ENCODE measurements at places on chromosomes 5 and 9.

- DNase-seq, result no peak
These were observed 36.9 kb downstream of the BTNL9 start for GRCh38 chr5:181076920-181077319.

GRCh38 chr5:88867638-88868037 lies 15.3 kb downstream of the MEF2C start:
- no peak for DNase-seq

GRCh38 chr5:11045411-11045810 lies 284.4 kb upstream of the DAP start:
- no peak for DNase-seq

DNA sequence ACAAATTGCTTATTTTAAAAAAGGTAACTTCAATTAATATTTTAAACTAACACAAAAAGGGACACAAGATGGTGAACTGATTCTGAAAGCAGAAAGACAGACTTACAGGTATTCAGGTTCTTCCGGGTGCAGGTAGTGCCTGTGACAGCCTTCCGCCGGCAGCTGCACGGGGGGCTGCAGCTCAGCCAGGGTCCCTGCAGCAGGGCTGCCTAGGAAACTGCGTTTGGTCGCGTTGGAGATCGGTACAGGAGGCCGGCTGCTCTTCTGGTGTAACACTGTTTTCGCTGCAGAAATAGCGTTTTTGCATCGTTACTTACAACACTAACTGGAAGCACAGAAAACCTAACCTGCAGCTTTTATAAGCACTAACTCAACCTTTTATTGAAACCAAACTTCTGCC lies 80.0 kb downstream of the CAMSAP1 start:
- no peak for DNase-seq

DNA sequence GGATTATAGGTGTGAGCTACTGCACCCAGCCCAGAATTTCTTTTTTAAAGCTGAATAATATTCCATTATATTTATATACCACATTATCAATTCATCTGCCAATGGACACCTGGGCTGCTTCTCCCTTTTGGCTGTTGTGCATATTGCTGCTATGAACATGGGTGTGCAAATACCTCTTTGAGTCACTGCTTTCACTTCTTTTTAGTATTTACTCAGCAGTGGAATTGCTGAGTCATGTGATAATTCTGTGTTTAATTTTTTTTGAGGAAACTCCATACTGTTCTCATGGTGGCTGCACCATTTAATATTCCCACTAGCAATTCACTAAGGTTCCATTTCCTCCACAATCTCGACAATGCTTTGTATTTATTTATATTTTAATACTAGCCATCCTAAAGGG lies 36.1 kb upstream of the KIF4B start:
- DNase-seq, result no peak

DNA sequence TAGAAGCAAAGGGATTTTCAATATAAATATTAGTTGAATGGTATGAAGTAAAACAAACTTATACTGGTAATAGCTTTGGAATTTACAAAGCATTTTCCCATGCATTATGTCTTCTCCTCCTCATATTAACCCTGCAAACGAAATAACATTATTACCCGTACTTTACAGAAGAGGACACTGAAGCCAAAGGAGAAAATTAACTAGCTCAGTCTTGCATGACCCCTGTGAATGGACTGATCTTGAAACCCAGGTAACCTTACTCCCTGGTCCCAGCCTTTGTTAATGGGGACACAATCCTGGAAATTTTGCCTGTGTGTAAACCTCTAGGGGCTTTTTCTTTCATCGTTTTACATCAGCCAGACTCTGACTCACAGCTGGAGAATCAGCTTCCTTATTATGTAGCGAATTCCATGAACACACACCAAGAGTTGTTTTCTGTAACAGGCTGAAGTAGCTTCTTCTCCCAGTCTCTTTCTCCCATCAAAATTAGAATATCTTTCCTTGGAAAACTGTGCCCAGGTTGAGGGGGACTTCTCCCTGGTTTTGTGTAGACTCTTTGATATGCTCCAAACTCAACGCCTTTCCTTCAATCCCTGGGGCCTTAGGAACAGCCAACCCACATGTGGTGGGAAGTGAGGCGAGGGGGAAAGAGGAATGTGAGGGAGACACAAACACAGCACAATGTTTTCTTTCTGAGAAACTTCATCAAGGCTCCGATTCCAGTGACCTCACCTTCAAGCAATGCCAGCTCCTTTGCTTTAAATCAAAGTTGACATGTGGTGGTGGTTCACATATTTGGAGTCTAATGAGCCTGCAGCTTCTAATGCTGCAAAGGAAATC lies 480.9 kb upstream of the PAPPA start:
- DNase-seq, result no peak

DNA sequence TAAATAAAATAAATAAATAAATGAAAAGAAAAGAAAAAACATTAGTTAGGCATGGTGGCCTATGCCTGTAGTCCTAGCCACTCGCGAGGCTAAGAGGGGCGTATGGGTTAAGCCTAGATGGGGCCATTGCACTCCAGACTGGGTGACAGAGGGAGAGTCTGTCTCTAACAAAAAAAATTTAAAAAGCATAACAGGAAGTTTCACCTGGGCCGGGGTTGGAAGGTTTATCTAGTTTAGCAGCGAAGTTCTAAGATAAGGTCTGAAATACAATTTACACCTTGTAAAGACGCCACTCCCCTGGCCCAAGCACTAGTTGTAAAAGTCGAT lies 18.0 kb downstream of the ZMAT2 start:
- DNase-seq, result no peak

- no peak for DNase-seq
These were observed 149.1 kb upstream of the KLF4 start for GRCh38 chr9:107638521-107639310.

- DNase-seq, result no peak
These were observed 90.9 kb downstream of the ITGA1 start for GRCh38 chr5:52878656-52879055.

DNA sequence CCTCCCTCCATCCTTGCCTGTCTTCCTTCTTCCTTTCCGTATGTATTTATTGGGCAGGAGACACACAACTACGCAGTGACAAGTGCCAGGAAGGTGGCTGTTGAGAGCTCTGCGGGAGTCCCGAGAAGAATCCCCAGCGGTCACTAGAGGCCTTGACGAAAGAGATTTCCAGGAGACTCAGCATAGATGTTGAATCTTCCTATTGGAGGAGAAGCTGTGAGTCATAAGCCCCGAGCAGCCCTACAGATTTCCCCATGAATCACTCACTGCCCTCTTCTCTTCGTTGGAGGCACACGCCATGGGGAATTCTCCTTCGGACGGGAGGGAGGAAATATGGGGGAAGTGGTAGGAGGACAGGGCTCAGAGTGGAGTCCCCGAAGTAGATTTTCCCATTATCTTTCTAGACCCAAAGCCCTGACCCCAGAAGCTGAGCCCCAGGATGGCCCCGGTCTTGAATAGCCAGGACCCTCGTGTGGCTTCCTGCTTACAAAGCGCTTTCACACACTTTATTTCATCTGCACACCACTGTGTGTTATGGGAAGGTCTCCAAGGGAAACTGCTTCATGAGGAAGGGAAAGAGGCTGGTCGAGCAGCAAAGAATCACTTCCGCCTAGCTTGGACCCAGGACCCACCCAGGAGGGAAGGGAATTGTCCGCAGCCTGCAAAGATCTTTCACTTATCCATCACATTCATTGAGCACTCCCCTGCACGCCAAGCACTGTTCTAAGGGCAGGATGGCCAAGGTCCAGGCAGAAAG lies 12.7 kb downstream of the DUSP1 start:
- no peak for DNase-seq

GRCh38 chr5:51621156-51621555 lies 237.9 kb downstream of the ISL1 start:
- no peak for DNase-seq
